Peyer's patch (tissue), 4 donors: ENCODE measurements at places on chromosomes 3 and 15. TPM values are rescaled to one million over a fixed set of nuclear protein-coding genes. Genes with fewer than 3 reads are reported as not detected.

- H3K36me3 ChIP-seq = no peaks in the 10 kb centered on the region
- H3K4me1 ChIP-seq = no peaks in the 10 kb centered on the region
- H3K27ac ChIP-seq = no peak overlapping the region
- H3K4me3 ChIP-seq = no peak overlapping the region
Measured at GRCh38 chr3:35900079-35900478, 260.8 kb downstream of the ARPP21 start.

The TMC3 gene
- total RNA-seq = not detected

GRCh38 chr3:190169877-190170276 lies 49.2 kb upstream of the P3H2 start:
- H3K27me3 ChIP-seq = no peaks in the 10 kb centered on the region
- DNase-seq = no peak
- no peak overlapping the region for H3K27ac ChIP-seq
- peak overlapping the region; percentile 21 for H3K4me3 ChIP-seq
- H3K36me3 ChIP-seq = no peaks in the 10 kb centered on the region

The PLXNB1 gene
- 300 TPM for total RNA-seq

- H3K27ac ChIP-seq = no peak overlapping the region
- no peaks in the 10 kb centered on the region for H3K27me3 ChIP-seq
- H3K4me3 ChIP-seq = no peak overlapping the region
- DNase-seq = no peak
- H3K4me1 ChIP-seq = no peaks in the 10 kb centered on the region
- H3K36me3 ChIP-seq = no peaks in the 10 kb centered on the region
Measured at GRCh38 chr15:46413799-46414198, 779.0 kb downstream of the SQOR start.

DNA sequence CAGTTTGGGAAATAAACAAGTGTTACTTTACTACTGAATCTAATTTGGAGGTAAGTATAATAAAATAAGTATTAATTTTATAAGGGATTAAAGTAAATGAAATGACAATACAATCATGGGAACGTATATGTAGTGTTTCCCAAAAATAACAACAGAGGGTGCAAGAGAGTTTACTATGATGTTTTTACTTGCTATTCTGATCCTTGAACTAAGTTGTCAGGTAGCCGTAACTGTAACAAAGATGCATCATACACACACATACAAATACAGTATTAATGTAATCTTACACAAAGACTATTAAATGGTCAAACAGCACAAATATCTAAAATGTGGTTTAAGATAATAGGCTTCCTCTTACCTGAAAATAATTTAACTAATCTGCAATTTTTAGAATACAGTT lies 311.4 kb downstream of the TBC1D5 start:
- H3K4me1 ChIP-seq = no peaks in the 10 kb centered on the region
- no peaks in the 10 kb centered on the region for H3K36me3 ChIP-seq
- DNase-seq = no peak
- no peak overlapping the region for H3K4me3 ChIP-seq
- no peak overlapping the region for H3K27ac ChIP-seq

The RTP4 gene
- 3.5 TPM for total RNA-seq
